ENCODE measurements at places on chromosomes 13 and 19. TPM values are rescaled to one million over a fixed set of nuclear protein-coding genes. Genes with fewer than 3 reads are reported as not detected.

AMH gene
- 1.3 TPM for total RNA-seq

LILRB4 gene
- total RNA-seq: 3.1 TPM

CYP2F1 gene
- total RNA-seq: not detected

ZNF83 gene
- 110 TPM for total RNA-seq

CGB7 gene
- total RNA-seq: 3.2 TPM

PLVAP gene
- total RNA-seq: 159 TPM

NLRP4 gene
- not detected for total RNA-seq

LGI4 gene
- total RNA-seq: 15.5 TPM

GPR12 gene
- 0.65 TPM for total RNA-seq

F10 gene
- total RNA-seq: 9.4 TPM

GNG8 gene
- total RNA-seq: not detected

ZNF576 gene
- 20.4 TPM for total RNA-seq

ZNF708 gene
- 27.0 TPM for total RNA-seq

SULT2A1 gene
- total RNA-seq: 0.75 TPM

SLC25A41 gene
- total RNA-seq: not detected

KCNRG gene
- total RNA-seq: 1.6 TPM

BEST2 gene
- total RNA-seq: not detected

TEX101 gene
- total RNA-seq: not detected

ADAMTSL5 gene
- total RNA-seq: 12.5 TPM

CALR3 gene
- total RNA-seq: not detected

KLHL1 gene
- total RNA-seq: not detected

CEACAM3 gene
- total RNA-seq: not detected

KRTDAP gene
- not detected for total RNA-seq

GAS6 gene
- total RNA-seq: 68.1 TPM

NXNL1 gene
- not detected for total RNA-seq

KLF1 gene
- not detected for total RNA-seq

CAMSAP3 gene
- 29.3 TPM for total RNA-seq

NCCRP1 gene
- total RNA-seq: 18.4 TPM

AKT2 gene
- 128 TPM for total RNA-seq

CGB5 gene
- 1.1 TPM for total RNA-seq

PABPC3 gene
- total RNA-seq: 0.29 TPM
